Stimulated activated CD4-positive, alpha-beta T cell treated with anti-CD3 and anti-CD28 coated beads, Interleukin-15, amount 100 ng/mL, for 48 hours (primary cell): ENCODE measurements at places on chromosomes 11 and 22.

DNA sequence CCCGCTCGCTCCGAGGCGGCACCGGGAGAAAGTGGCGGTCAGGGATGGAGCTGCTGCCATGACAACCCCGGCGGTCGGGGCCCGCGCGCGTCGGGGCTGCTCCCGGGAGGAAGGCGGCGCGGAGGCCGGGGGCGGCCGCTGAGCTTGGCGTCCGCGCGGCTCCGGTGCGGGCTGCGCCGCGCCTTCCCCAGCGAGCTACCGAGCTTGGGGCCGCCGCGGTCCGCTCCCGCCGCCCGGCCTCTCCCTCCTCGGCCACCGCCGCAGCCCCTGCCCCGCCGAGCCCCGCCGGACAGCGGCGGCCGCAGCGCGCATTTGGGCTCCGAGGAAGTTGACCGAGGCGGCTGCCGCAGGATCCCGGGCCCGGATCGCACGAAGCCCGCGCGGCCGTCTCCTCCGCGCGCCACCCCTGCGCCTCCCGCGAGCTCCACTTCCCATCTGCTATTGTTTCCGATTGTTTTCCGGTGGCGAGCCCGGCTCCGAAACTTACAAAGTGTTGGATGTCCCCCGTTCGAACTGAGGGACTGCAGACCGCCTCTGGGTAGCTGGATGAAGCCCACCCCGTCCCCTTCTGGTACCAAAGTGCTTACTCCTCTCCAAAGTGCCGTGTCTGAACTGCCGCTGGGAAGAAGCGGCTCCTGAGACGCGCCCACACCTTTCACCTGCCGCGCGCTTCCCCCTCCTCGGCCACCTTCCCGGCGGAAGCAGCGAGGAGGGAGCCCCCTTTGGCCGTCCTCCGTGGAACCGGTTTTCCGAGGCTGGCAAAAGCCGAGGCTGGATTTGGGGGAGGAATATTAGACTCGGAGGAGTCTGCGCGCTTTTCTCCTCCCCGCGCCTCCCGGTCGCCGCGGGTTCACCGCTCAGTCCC is 540.3 kb downstream of the NTM start:
- no peak for DNase-seq

GRCh38 chr11:30143098-30143705 is 87.6 kb upstream of the FSHB start:
- DNase-seq: no peak

GRCh38 chr11:83256602-83257340 is 29.4 kb downstream of the CCDC90B start:
- DNase-seq: no peak

- no peak for DNase-seq
These were observed 8.8 kb upstream of the ST14 start for GRCh38 chr11:130150790-130151189.

DNA sequence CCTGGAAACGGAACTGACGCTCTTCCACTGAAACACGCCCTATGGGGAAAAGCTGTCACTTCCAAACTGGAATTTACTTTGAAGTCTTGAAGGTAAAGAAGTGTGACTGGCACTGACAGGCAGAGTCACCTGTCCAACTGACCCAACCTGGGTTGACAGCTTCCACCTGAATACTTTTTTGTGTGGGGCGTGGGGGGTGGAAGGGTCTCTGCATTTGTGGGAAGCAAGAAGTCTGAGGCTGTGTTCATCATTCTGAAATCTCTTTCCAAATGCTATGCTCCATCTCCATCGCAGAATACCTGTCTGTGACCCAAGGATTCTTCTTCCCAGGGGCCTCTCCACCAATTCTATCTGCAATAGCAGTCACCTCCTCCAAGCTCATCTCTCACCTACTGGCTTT is 7.8 kb downstream of the IFT27 start:
- no peak for DNase-seq

GRCh38 chr11:76939219-76939631 is 78.5 kb downstream of the ACER3 start:
- DNase-seq: no peak

- no peak for DNase-seq
These were observed 51.7 kb upstream of the ME3 start for GRCh38 chr11:86724137-86724536.

- DNase-seq: no peak
These were observed 86.2 kb downstream of the TSPAN18 start for GRCh38 chr11:44812971-44813370.

GRCh38 chr22:38298312-38299005 is 18.8 kb downstream of the CSNK1E start:
- no peak for DNase-seq
